NAMALWA (cell line): ENCODE measurements at places on chromosomes 7 and 10.

DNA sequence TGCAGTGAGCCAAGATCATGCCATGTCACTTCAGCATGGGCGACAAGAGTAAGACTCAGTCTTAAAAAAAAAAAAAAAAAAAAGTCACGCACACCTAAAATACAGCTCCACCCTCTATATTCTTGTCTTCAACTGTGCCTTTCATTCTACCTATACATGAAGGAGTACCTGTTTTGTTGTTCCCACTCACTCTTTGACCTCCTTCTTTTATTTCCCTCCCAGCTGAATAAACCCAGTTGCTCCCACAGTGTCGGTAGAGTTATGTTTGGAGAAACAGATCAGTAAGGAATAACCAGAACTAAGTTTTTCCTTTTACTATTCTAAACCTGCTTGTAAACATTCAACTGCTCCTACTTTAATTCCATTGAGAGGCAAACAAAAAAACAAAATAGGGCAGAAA is 50.3 kb downstream of the IDE start:
- no peak for DNase-seq

GRCh38 chr10:121070275-121071070 is 219.3 kb downstream of the WDR11 start:
- peak; percentile 51 for DNase-seq

DNA sequence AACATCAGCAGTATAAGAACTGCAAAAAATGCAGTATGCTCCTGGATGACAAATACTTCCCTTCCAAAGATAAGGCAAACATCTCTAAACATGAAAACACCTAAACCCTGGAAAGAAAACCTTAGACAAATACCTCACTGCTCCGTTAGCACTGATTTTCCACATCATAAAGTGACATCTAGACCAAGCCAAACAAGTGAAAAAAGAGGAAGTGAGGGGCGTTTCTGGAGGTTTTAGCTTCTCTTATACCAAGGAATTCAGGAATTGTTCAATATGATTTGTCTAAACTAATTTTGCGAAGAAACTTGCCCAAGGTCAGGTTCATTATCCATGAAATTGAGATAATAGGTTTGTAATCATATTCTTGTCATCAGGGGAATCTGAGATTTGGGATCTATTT is 279.7 kb downstream of the ADRA2A start:
- no peak for DNase-seq

DNA sequence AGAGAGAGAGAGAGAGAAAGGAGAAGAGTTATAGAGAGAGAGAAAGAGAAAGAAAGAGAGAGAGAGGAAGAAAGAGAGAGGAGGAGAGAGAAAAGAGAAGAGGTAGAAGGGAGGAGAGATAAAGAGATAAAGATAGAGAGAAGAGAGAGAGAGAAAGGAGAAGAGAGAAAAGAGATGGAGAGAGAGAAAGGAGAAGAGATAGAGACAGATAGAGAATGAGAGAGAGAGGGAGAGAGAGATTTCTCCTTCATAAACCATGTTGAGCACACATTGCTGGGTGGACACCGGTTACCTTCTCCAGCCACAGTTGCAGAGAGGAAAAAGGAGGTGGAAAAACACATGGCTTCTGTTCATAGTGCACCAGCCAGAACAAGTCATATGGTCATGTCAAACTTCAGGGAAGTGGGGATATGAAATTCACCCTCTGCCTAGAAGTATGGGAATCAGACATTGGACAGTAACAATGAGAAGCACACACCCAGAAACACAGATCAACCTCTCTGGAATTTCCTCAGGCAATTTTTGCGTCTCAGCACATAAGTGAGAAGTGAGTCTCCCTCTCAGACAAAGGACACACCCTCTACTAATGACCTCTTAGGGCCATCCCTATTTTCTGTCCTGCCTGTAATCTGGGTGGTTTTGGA is 172.5 kb upstream of the SVIL start:
- no peak for DNase-seq

DNA sequence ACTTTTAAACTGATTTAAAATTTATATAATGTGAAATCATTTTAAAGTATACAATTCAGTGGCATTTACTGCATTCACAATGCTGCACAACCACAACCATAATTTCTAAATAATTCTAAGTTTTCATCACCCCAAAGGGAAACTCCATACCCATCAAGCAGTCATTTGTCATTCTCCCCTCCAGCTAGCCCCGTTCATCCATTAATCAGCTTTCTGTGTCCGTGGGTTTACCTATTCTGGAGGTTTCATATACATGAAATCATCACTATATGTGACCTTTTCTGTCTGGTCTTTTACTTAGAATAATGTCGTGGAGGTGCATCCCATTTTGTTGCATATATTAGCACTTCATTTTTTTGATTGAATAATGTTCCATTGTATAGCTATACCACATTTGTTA is 214.1 kb downstream of the ADK start:
- DNase-seq, result no peak

GRCh38 chr7:47453093-47454061 is 128.5 kb downstream of the TNS3 start:
- no peak for DNase-seq

DNA sequence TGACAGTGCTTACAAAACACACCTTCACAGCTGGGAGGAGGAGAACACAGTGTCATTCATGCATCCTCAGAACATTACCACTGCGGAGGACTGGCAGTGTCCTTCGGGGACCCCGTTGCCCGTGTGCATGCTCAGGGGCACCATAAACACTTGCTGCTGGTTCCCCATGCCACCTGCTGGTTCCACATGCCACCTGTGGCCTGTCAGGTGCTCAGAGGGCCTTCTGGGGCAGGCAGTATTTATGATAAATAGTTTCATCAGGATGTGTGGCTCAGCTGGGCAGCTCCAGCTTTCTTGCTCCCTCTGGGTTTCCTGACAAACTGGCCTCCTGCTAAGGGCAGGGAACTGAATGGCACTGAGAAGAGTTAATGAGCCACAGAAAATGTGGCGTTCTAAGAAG is 32.1 kb downstream of the CELF2 start:
- no peak for DNase-seq

- DNase-seq, result no peak
Observed at GRCh38 chr7:74653686-74654181, 3.8 kb upstream of the GTF2I start.

DNA sequence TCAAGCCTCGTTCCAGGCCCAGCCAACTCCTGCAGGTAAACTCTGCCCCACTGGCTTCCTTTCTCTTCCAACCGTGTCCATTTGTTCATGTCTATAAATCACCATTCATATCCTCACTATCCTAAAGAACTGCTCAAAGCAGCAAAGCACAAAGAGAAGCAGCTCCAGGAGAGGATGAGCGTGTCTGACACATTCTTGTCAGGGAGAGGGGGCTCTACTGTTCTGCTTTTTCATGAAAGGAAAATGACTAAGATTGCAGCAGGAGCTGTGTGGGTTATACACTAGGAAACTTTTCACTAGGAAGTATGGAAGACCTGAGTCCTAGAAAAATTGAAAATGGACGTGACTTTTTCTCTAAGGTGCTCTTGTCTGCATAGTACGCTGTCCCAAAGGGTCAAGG is 16.7 kb downstream of the AGFG2 start:
- DNase-seq, result no peak

DNA sequence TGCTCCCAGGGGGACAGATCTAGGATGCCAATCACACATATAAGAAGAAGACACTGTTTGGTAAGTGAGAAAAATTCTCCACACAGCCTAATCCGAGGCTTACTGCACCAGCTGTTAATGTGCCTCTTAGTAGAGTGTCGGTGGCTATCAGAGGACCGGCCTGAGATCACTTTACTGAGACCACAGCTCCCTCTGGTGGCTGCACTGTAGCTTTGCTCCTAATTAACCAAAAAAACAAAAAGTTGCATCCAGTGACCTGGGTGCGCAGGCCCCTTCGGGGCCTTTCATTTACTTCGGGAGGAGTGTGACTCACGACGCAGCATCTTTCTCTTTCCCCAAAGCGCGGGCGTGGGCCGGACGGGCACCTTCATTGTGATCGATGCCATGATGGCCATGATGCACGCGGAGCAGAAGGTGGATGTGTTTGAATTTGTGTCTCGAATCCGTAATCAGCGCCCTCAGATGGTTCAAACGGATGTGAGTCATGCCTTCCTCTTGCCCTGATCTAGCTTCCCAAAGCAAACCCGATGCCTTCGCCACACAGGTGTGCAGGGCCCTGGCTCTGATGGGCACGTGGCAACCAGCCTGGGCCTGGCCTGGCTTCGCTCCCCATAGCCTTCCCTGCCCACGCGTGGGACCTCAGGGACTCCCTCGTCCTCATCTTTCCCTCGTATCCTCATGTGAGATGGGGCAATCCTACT is 56.7 kb downstream of the MKI67 start:
- DNase-seq, result peak; percentile 85

GRCh38 chr10:8130973-8131911 is 76.8 kb downstream of the GATA3 start:
- DNase-seq, result no peak

- DNase-seq, result no peak
Observed at GRCh38 chr10:49093922-49094321, 21.4 kb downstream of the VSTM4 start.
